ENCODE measurements at places on chromosomes 1 and 21.

GRCh38 chr1:167795810-167796740 lies 74.3 kb downstream of the MPZL1 start:
- DNase-seq = no peak

DNA sequence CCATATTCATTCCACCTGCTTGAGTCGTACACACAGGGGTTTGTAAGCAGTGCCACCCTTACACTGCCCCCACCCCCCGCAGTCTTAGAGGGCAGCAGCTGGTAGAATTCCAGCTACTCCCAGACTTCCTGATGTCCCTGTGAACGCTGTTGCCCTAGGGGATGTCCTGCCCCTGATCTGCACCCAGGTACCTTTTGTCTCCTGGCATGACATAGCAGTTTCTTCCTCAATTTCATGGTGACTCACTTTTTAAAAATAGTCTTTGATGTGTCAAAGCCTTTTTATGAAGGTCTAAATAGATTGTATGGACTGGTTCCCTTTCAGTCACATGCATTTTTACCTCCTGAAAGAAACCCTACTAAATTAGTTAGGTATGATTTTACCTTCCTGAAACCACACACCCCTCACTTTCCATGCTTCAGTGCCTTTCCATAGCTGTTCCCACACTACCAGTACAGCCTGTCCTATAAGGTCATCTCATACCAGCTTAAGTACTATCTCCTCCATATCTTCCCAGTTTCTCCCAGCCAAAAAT lies 76.4 kb downstream of the ST3GAL3 start:
- DNase-seq = no peak

GRCh38 chr1:71087060-71087459 lies 6.2 kb upstream of the ZRANB2 start:
- no peak for DNase-seq

GRCh38 chr1:21337010-21337437 lies 46.8 kb upstream of the ECE1 start:
- DNase-seq = no peak

- DNase-seq = no peak
These were observed 15.8 kb upstream of the EVA1B start for GRCh38 chr1:36339215-36339614.

DNA sequence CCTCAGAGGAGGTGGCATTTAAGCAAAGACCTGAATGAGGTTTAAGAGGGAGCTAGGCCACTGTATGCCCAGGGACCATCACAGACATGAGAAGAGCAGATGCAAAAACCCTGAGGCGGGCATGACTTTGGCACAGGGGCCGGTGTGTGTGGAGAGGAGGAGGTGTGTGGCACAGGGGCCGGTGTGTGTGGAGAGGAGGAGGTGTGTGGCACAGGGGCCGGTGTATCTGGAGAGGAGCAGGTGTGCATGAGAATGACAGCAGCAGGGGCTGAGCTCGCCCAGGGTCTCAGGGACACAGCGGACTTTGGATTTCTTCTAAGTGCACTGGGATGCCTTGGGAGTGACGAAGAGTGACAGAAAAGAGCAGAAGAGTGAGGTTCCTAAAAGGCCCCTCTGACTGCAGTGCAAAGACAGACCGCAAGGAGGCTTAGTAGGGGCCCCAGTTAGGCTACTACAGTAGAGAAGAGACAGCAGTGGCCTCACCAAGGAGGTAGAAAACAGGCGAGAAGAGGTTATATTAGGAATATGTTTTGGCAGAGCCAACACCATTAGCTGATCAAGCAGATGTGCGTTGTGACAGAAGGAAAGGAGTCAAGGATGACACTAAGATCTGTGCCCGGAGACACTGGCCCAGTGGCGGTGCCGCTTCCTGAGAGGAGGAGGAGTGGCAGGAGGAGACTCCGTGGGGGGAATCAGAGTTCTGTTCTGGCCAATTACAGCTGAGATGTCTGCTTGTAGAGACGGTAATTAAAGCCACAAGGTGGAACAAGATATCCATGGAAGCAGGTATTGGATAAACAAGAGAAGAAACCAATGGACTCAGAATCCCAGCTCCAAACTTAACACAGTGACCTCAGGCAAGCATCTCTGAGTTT lies 18.4 kb downstream of the ZBTB17 start:
- DNase-seq = no peak

- no peak for DNase-seq
These were observed 67.5 kb upstream of the PDE9A start for GRCh38 chr21:42585881-42586280.

DNA sequence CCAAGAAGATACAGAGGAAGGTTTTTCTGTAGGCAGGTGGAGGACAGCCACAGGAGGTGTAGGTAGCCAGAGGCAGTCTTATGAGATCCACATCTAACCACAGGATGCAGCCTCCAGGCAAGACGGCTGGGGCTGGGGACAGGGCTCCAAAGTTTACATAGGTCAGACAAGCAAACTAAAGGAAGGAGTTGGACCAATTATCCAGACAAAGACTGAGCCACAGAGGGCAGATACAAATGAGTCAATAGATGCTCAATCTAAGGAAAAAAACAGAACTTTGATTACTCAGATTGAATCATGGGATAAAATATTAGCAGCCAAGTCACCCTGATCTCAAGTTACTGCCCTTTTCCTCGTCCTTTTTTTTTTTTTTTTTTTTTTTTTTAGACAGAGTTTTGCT lies 91.6 kb downstream of the RGS7 start:
- DNase-seq = no peak

DNA sequence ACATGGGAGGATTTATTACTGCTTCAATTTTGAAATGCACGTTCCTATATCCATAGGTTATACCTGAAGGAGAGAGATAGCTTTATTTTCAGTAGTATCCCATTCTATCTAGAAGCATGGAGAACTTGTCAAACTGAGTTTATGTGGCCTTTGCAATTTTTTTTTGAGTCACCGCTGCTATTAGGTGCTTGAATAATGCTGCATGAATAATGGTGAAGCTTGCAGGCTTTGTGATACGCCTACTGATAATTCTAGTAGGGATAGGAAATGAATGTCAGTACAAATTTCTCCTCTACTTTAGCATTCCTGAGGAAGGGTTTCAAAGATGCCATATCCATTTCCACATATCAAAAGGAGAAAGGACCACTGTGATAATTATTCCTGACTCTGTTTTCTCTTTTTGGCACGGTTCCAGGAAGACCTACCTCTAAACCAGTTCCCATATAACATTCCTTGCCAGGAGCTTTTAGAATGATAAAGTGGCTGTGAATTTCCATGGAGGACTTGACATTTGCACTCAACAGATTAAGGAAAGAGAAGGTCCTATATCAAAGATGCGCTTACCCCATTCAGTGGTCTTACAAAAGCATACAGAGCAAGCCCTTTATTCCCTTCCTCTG lies 83.5 kb downstream of the SPATA46 start:
- no peak for DNase-seq

- no peak for DNase-seq
These were observed 226.1 kb downstream of the FGGY start for GRCh38 chr1:59522925-59523505.

DNA sequence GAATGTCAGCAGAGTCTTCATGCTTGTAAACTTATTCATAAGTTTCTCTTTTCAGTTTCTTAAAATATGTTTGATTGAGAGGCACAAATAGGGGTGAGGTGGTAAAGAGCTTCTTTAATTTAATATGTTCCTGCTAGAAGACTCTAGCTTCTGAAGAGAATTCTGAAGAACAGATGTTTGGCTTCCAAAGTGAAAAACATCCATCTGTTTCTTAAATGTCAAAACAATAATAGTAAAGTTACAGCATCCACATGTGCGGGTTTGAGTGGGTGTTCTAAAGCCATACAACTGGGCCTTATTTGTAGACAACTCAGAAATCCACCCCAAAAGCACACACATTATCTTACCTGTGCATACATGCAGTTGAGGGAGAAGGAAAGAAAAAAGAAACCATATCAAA lies 144.0 kb upstream of the ADGRL4 start:
- DNase-seq = no peak

- DNase-seq = no peak
These were observed 202.6 kb downstream of the SLC45A1 start for GRCh38 chr1:8520483-8520966.

DNA sequence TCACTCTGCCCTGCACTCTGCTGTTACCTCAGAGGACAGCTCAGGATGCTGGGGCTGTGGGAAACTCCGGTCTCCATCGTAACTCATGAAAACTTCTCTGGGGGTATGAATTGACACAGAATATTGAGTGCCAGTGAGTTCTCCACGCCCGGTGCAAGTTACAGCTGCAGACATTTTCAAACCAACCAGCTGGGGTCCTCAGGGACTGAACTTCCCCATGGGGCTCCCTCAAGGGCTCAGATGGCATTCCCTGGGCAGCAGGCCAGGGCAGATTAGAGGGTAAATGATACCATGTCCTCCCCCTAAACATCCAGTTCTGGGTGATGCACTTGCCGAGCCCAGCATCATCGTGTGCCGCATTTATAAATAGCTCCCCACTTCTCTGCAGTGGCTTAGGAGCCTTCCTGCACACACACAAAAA lies 27.8 kb upstream of the CCSAP start:
- DNase-seq = peak; percentile 67

GRCh38 chr1:94095112-94095637 lies 25.8 kb downstream of the ABCA4 start:
- DNase-seq = no peak

- no peak for DNase-seq
These were observed 78.6 kb downstream of the LAMC1 start for GRCh38 chr1:183101841-183102276.

GRCh38 chr1:12697397-12697796 lies 18.5 kb upstream of the AADACL3 start:
- DNase-seq = no peak

GRCh38 chr1:239247285-239247684 lies 139.1 kb upstream of the CHRM3 start:
- DNase-seq = no peak

- DNase-seq = no peak
These were observed 9.5 kb downstream of the ATP1B1 start for GRCh38 chr1:169115891-169116585.

GRCh38 chr1:29653034-29653810 lies 416.9 kb downstream of the PTPRU start:
- DNase-seq = no peak

DNA sequence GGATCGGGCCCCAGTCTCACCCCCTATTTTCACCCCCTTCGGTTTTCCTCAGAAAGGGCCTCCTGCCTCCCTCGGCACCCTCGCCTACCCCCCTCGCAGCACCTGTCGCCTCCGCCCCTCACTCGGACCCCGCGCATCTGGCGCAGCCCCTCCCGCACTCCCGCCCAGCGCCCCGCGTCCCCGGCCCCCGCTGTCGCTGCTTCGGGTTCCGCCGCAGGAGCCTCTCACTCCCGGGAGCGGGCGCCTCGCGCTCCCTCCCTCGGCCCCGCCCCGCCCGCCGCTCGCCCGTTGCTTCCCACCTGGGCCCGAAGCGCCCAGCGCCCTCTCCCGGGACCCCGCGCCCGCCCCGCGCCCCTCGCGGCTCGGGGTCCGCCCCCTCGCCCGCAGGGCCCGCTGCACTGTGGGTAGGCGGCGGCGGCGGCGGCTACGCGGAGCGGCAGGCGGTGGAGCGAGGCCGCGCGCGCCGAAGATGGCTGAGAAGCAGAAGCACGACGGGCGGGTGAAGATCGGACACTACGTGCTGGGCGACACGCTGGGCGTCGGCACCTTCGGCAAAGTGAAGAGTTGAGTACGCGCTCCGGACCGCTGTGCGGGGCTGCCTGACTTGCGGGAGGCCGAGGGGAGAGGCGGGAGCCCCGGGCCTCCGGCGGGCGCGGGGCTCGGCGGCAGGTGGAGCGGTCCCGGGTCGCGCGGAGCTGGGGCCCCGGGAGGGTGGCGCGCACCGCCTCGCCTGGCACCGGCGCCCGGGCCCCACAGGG lies at the start of gene PRKAA2:
Gene PRKAA2, plus strand, starts transcription at position 396 of the 758 bp plus-strand sequence. Its CDS starts 74 bp downstream, at position 470.
- DNase-seq = no peak

GRCh38 chr1:239456788-239457187 lies 70.4 kb downstream of the CHRM3 start:
- DNase-seq = no peak

DNA sequence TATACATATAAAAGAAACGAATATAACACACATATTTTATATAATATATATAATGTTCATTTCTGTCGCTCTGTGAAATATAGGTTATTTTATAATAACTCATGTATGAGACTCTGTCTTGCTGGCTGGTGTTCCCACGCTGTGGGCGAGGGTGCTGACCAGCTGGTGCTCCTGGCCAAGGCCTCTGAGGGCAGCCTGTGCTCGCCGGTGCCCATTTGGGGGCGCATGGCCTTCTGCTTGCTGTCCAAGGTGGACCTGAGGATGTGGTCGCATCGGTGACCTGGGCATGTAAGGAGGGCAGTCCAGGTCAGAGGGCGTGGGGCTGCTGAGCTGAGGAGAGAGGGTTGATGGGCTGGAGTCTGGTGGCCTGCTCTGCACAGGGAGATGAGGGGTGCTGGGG lies 1.1 kb upstream of the PCP4 start:
- DNase-seq = no peak

- no peak for DNase-seq
These were observed 255.5 kb downstream of the CTH start for GRCh38 chr1:70666381-70667140.

GRCh38 chr1:163928069-163928468 lies 606.3 kb downstream of the NUF2 start:
- DNase-seq = peak; percentile 4

GRCh38 chr1:101566883-101567538 lies 330.2 kb downstream of the S1PR1 start:
- DNase-seq = no peak

DNA sequence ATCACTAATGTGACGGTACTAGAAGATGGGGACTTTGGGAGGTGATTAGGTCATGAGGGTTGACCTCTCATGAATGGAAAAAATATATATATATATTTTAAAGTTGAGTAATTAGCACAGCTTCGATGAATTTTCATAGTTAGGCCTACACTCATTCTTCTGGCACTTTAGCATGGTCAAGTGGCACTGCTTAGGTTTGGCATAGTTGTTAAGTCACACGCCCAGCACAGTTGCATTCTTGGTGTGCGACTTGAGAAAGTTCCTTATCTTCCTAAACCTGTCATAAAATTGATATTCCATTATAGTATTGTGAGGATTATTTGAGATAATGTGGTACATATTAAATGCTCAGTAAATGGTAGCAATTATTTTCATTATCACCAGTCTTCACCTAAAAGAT lies 47.7 kb downstream of the MAN1A2 start:
- no peak for DNase-seq

GRCh38 chr1:194024659-194025058 lies 838.2 kb upstream of the B3GALT2 start:
- DNase-seq = no peak

Data from NCI-H1436 treated with DMSO at 0.1 percent for 48 hours (cell line).